ENCODE measurements at places on chromosomes 5 and 9.

- DNase-seq = no peak
Observed at GRCh38 chr5:147752033-147752432, 30.5 kb downstream of the JAKMIP2 start.

GRCh38 chr9:89514337-89514736 lies 16.4 kb upstream of the SEMA4D start:
- DNase-seq = no peak

DNA sequence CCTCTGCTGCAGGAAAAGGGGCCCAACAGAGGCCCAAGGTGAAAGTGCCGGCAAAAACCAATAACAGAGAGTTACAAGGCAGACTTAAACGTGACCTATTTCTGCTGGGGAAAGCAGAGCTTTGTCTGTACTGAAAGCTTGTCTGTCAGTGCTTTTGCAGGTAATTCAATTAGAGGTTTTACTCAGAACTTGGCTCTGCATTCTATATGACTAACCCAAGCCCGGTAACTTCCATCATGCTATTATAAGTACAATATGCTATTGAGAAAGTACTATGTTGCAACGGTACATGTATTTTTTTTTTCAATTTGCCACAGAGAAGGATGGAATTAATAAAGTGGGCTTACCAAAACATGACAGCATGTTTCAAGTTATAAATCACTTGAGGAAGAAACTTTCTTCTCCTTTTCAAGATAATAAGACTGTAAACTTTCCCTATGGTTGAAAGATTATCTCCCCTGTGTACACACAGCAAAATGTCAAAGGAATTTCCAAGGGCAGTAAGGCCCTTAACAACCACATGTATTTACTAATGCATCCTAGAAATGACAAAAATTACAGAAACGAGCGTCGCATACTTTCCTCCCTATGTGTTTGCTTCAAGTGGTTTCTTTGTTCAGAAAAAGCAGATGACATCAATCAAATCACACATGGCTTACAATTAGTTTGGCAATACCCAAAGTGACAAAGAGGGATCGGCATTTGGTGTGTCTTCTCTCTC lies 282.4 kb downstream of the EFNA5 start:
- DNase-seq = no peak

GRCh38 chr9:14423815-14424261 lies 109.9 kb upstream of the NFIB start:
- no peak for DNase-seq

Measured in activated CD8-positive, alpha-beta memory T cell treated with anti-CD3 and anti-CD28 coated beads for 4 hours (primary cell).